ENCODE measurements at places on chromosomes 2 and 18.

DNA sequence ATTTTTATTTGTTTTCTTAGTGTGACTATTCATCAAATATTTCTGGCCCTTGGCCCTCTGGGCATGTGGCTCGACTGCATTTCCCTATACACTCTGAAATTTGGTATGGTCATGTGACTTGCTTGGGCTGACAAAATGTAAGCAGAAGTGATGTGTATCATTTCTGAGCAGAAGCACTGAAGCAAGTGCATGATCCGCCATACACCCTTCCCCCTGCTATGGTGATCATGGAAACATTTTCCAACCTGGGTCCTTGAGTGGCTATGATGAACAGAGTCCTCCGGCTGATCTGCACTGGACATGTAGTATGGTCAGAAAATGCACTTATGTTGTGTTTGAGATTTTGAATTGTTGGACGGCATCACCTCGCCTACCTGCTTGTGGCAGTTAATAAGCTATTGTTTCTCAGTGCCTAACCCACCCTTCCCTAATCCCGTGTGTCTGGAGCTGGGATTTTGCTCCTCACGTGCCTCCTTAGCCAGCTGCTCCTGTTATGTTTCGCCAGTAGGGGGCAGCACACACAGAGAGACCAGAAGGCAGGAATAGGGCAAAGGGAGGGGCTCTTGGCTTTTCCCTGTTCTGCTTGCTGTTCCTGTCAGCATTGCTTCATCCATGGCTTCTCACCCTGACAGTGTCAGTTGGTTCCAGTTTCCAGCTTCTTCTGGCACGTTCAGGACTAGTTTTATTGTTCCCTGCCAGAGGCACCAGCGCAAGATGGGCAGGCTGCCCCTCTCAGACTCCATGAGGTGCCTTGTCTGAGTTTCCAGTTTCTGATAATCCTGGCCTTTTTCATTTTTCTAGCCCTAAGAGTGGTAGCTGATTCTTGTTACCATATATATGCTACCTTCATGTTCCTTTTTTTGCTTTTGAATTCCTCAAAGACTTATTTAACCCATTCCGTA lies 207.4 kb downstream of the ARL6IP6 start:
- DNase-seq, result no peak

DNA sequence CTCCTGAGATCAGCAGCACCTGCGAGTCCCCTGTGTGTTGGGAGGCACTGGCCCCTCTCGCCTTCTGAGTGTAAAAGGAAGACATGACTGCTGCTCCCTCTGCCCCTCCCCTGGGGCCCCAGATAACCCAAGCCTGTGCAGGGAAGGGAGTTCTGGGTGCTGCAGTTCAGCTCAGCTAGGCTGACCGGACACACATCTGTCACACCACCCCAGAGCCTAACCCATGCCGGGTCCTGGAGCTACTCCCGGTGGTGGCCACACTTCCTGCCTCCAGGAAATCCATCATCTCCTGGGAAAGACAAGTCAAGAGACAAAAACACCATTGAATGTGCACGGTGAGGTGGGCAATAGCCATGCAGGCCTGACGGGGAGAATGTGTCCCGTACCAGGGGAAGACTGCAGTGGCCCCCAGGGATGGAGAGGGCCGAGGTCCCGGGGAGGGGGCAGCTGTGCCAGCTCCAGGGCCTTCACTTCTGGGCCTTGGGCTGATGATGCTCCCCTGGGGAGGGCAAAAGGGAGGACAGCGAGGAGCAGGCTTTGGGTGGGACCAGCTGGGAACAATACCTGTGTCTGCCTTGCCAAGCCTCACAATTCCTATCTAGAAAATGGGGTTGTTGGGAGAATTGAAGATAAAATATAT lies 210.6 kb downstream of the TFCP2L1 start:
- DNase-seq, result no peak

DNA sequence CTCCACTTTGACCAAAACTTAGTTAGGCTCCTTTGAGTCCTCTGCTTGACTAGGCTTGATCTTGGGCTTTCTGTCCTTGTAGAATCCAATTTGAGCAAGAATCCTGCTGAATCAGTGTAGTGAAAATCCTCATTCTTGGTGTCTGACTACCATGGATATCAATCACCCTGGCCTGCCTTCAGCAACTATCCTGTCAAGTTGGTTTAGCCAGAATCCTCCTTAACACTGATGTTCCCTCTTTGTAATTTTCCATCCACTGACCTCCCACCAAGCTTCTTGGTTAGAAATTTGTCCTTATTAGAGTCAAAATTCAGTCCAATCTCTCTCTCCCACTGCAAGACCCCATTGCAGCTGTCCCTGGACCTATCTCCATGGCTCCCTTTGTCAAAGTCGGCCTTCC lies 494 bp upstream of the RBM45 start:
- no peak for DNase-seq

- DNase-seq, result no peak
Measured at GRCh38 chr2:175236930-175237329, 55.4 kb upstream of the ATP5MC3 start.

- DNase-seq, result no peak
Measured at GRCh38 chr2:174873471-174873870, 109.2 kb upstream of the CHRNA1 start.

DNA sequence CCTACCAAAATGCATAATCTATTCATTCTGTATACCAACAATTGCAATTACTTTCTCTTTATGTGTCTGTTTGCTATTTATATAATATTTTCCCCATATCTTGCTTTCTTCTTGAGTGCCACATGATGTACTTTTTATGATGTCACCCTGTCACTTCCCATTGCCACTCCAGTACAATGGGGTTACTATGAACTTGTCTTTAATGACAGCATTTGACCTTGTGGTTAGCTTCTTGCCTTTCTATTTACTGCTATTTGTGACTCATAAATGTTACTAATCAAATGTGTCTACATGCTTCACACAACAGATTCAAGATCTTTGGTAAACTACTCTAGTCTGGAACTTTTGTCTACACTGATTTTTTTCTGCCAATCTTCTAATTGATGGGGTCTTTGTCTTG lies 486.3 kb downstream of the NR4A2 start:
- no peak for DNase-seq

- peak; percentile 62 for DNase-seq
Measured at GRCh38 chr2:113251118-113251517, 27.6 kb downstream of the PAX8 start.

GRCh38 chr2:112621790-112622527 lies 23.8 kb upstream of the SLC20A1 start:
- no peak for DNase-seq

DNA sequence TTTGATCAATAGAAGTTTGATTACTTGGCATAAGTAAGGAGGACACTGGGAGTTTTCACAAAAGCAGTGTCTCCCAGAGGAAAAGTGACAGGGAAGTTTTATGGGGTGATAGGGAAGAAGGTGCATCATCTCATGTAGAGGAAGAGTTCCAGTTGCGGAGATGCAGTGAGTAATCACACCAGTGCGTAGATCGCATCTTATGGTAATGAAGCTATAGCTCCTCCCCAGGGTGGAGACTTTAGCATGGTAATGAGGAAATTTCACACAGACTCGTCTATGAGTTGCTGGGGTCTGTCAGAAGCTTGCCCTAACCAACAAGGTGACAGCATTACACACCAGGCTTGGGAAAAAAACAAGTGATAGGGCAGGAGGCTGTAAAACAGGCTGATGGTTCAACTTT lies 49.0 kb downstream of the KYNU start:
- no peak for DNase-seq

DNA sequence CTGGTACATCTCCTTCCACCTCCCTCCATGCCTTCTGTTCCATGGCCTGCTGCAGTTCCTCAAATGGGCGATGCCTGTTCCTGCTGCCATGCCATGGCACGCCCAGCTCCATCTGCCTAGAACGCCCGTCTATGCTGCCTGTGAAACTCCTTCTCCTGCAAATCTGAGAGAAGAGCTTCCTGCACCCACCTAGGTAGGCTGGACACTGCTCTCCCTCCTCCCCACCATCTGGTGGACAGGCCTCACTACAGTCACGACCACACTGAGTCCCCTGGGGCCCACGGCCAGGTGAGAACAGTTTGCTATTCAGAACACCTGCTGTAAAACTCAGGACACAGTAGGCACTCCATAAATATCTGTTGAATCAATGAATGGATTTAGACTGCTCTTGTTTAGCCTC lies 92.4 kb downstream of the LAMA1 start:
- no peak for DNase-seq

- no peak for DNase-seq
Measured at GRCh38 chr2:239770246-239770639, 254.9 kb downstream of the NDUFA10 start.

DNA sequence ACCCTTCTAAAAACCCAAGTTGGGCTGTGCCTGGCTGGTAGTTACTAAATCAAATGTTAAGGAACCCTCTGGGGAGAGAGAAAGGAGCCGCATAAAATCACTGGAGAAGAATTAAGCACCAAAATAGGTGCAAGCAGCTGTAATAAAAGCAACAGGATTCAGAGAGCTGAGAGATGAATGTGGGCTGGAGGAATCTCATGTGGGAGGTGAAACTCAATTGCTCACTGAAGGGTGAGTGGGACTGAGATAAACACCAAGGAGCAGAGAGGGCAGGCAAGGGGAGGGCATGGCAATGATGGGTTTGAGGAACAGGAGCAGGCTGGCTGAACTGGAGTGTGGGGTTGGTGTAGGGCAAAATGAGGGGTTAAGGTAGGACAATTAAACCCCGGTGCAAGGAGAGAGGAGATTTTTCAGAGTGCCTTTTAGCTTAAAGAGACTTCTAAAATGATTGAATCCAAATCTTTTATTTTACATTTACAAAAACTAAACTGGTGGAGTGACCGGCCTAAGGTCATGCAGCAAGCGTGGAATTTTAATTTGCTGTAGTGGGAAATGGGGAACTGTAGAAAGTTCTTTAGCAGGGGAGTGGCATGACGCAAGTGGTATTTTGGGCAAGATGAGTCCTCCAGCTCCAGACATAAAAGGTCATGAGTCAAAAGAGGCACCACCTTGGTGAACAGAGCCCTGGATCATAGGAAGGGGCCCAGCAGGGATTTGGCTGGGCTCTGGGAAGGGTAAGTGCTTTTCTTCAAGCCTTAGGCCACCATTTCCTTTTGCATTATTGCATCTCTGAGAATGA lies 10.5 kb downstream of the PLB1 start:
- DNase-seq, result no peak

DNA sequence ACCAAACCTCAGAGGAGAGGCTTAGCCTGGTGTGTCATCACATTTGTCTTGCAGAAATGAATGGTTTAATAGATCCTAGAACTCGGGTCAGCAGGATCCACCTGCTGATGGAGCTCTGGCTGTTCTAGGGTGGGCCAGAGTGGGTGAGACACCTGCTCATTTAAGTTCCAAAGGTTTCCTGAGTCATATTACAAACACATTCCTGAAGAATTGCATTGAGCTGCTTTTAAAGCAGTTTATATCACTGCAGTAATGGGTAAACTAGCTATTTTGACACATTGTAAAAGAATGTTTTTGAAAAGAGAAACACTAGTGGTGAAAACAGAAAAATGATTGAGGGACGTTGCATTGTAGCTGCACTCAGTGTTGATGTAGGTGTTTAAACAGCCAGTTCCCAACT lies 175.3 kb upstream of the TCF4 start:
- DNase-seq, result no peak

GRCh38 chr18:6537475-6537874 lies 122.8 kb upstream of the L3MBTL4 start:
- no peak for DNase-seq

- DNase-seq, result no peak
Measured at GRCh38 chr2:48515513-48515985, 14.4 kb upstream of the STON1 start.

- no peak for DNase-seq
Measured at GRCh38 chr2:135667045-135667444, 74.6 kb upstream of the UBXN4 start.

- no peak for DNase-seq
Measured at GRCh38 chr2:85990084-85990483, 101.3 kb upstream of the ST3GAL5 start.

DNA sequence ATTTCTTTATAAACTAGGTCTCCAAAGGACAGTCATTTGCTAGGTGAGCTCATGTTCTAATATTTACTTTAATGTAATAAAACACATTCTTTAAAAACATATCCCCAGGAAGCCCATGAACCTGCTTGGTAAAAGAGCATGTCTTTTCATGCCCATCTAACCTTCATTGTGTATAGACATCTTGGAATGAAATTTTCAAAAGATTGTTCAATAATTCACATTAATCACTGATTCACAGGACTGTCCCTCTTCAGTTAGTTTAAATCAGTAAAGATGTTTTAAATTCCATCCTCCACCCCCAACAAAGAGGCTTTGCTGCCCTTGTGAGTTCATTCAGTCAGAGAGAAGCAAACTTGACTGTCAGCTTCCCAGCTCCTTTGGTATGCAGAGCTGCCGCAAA lies 633.4 kb upstream of the CELF4 start:
- DNase-seq, result no peak

DNA sequence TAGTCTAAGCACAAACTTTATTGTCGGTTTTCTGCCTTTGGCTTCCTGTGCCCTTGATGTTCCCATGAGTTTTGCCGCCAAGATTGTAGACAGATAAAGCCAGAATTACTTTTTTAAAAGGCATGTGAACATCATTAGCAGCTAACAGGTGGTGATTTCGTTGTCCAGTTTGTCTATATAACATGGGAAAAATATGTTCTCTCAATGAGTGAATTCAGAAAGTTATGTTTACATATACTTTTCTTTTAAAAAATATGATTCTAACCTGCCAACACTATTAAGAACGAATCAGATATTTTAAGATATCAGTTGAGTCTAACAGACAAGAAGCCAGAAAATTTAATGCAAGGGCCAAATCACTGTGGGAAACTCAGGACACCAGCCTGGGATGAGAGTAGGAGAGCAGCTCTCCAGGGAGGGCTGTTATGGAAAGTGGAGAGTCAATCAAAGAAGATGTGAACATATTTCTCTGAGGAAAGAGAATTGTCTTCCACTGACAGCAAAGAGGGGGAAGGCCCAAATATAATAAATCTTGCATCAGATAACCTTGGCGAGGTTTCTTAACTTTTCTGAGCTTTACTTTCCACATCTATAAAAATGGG lies 311.3 kb downstream of the ARHGAP15 start:
- DNase-seq, result no peak

DNA sequence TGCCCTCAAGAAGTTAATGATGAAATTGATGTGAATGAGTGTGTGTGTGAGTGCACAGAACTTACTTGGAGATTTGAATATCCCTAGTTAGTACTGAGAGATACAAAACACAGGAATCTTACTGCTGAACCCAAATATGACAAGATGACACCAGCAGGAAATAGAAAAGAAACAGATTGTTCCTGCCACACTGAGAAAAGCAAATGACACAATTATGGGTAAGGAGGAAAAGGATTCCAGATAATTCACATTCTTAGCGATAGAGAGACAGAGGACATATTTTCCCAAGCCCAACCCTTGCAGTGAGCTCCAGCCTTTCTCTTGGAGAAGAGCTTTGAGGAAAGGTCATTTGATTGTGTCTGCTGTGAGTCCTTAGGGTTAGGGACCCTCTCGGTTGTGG lies 105.7 kb upstream of the SMIM21 start:
- no peak for DNase-seq

DNA sequence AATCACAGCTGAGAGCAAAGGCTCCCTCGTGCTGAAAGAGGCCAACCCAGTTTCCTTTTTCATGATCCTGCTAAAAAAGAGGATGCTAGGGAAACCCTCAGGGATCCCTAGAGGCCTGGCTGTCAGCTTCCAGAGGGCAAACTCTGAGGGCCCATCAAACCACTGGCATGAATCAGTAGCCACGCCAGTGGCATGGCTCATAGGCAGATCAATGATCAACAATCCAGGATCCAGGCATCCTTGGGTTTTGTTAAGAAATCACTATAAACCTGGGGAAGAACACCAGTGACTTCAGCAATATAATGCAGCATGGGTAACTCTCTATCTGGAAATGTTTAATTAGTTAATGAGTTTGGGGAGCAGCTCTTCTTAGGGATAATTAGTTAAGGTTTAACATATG lies 286.5 kb downstream of the C1D start:
- no peak for DNase-seq

- DNase-seq, result no peak
Measured at GRCh38 chr18:54388203-54389142, 30.8 kb downstream of the C18orf54 start.
